ENCODE measurements at places on chromosomes 12 and 14. TPM values are rescaled to one million over a fixed set of nuclear protein-coding genes. Genes with fewer than 3 reads are reported as not detected.
A peak's percentile ranks its signal among the peaks of the same experiment; 100 is the strongest.

DNA sequence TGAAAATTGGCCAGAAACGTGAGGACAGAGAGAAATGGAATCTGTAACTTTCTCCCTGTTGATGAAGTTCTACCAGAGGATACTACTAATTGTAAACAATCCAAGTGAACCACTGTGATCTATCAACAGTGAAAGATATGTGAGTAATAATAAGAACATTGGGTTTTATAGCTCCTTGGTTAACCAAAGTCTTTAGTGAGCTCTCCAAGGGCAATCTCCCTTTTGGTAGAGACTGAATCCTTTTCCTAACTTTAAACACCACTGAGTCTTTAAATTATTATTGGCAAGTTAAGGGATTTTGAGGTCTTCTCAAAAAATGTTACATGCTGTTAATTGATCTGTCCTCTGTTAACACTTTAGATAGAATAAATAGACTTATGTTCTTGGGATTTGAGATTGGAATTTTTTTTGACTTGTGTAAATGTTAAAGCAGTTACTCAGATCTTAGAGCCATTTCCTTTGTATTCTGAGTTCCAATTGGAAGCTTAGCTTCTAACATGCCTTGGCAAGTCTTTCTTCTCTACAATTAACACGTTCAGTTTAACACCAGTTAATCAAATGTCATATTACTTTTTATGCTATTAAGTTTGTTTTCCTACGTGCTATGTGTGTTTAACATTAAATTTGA, 338.2 kb upstream of the DDHD1 start:
- H3K4me3 ChIP-seq: no peak overlapping the region
- no peaks in the 10 kb centered on the region for H3K4me1 ChIP-seq
- peak; percentile 46 for DNase-seq

DNA sequence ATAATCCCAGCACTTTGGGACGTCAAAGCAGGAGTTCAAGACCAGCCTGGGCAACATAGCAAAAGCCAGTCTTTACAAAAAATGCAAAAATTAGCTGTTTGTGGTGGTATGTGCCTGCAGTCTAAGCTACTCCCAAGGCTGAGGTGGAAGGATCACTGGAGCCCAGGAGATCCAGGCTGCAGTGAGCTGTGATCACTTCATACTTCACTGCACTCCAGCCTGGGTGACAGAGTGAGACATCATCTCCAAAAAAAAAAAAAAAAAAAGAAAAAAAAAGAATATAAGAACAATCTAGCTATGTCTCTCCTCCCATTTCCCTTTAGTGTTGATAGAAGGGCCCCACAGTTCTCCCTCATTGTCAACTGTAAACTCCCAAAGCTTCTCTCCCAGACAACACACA, 3.5 kb upstream of the BCAT1 start:
- peaks cover 3% of the 10 kb centered on the region for H3K4me1 ChIP-seq
- DNase-seq: no peak
- H3K27ac ChIP-seq: no peak overlapping the region
- H3K4me3 ChIP-seq: no peak overlapping the region
- no peaks in the 10 kb centered on the region for H3K27me3 ChIP-seq
- no peaks in the 10 kb centered on the region for H3K36me3 ChIP-seq

SERPINA12 gene
- not detected for total RNA-seq

GRCh38 chr12:56955631-56956256, 1.7 kb downstream of the RDH16 start:
- no peaks in the 10 kb centered on the region for H3K36me3 ChIP-seq
- H3K27ac ChIP-seq: no peak overlapping the region

C1QL4 gene
- 0.17 TPM for total RNA-seq

SLC35E3 gene
- 3.6 TPM for total RNA-seq

GRCh38 chr14:100409651-100410050, 86.5 kb downstream of the SLC25A47 start:
- no peak overlapping the region for H3K4me3 ChIP-seq
- no peaks in the 10 kb centered on the region for H3K4me1 ChIP-seq

- no peaks in the 10 kb centered on the region for H3K27me3 ChIP-seq
- no peak overlapping the region for H3K4me3 ChIP-seq
- no peaks in the 10 kb centered on the region for H3K36me3 ChIP-seq
- DNase-seq: no peak
- no peak overlapping the region for H3K27ac ChIP-seq
Observed at GRCh38 chr12:98149270-98149669, 366.1 kb upstream of the TMPO start.

DNA sequence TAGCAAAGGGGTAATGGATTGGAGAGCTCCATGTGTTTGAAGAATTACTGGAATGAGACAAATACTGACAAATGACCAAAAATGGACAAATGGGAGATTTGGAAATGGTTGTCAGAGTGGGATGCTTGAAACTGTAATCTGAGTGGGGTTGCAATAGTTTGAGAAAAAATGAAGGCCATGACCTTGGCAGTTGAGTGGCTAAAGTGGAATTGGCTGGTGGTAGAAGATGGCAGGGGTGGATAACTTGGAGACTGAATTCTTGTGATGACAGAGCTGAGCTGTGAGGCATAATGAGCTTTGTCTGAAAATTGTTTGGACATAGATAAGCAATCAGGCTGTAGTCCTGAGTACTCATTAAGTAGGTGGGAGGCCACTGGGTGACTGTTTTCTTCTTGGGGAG, 222.5 kb upstream of the PRICKLE1 start:
- no peaks in the 10 kb centered on the region for H3K4me1 ChIP-seq
- H3K27ac ChIP-seq: no peak overlapping the region
- H3K4me3 ChIP-seq: no peak overlapping the region
- no peaks in the 10 kb centered on the region for H3K27me3 ChIP-seq
- no peaks in the 10 kb centered on the region for H3K36me3 ChIP-seq
- peak; percentile 76 for DNase-seq

GRCh38 chr12:42921741-42922504, 332.4 kb upstream of the PRICKLE1 start:
- DNase-seq: peak; percentile 38
- no peak overlapping the region for H3K27ac ChIP-seq
- H3K36me3 ChIP-seq: no peaks in the 10 kb centered on the region
- no peak overlapping the region for H3K4me3 ChIP-seq
- no peaks in the 10 kb centered on the region for H3K4me1 ChIP-seq
- H3K27me3 ChIP-seq: no peaks in the 10 kb centered on the region

GARIN6 gene
- not detected for total RNA-seq

EML5 gene
- 0.66 TPM for total RNA-seq

KRT85 gene
- total RNA-seq: not detected

DNA sequence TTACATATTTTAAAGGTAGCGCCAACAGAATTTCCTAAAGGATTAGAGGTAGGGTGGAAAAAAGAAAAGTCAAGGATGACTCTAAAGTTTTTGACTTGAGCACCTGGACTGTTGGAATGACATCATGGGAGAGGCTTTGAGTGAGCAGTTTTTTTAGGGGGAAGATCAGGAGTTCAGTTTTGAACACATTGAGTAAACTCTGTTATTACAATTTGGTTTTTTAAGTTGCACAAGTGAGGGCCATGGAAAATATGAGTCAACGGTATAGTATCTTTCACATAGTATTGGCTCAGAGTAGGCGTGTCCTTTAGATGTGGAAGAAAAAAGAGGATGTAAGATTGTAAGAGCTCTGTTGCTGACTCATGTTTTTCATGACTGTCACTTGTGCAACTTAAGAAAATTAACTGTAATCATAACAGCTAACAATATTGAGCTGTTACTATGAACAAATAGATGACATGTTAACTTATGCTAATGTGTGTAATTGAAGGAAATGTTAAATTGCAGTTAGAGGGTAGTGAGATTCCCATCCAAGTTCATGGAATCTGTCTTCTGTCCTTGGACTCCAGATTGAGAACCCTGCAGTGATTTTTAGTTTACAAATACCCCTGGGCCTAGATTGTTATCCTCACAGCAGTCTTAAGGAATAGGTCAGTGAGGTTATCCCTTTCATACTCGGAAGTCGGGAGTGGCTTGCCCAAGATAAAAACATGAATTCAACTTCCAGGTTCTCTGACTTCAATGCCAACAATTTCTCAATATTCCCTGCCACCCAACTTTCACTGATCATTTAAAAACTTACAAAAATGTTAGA, 48.2 kb upstream of the ATP2B1 start:
- peak; percentile 100 for DNase-seq
- peak overlapping the region; percentile 91 for H3K27ac ChIP-seq
- H3K36me3 ChIP-seq: no peaks in the 10 kb centered on the region
- peaks cover 17% of the 10 kb centered on the region for H3K4me1 ChIP-seq
- no peaks in the 10 kb centered on the region for H3K27me3 ChIP-seq

GRCh38 chr14:89607453-89607852, 190.4 kb upstream of the FOXN3 start:
- no peak for DNase-seq
- H3K27ac ChIP-seq: no peak overlapping the region
- H3K36me3 ChIP-seq: no peaks in the 10 kb centered on the region
- no peaks in the 10 kb centered on the region for H3K4me1 ChIP-seq
- no peaks in the 10 kb centered on the region for H3K27me3 ChIP-seq
- H3K4me3 ChIP-seq: no peak overlapping the region

- no peak overlapping the region for H3K4me3 ChIP-seq
- H3K27ac ChIP-seq: no peak overlapping the region
- H3K36me3 ChIP-seq: no peaks in the 10 kb centered on the region
- H3K4me1 ChIP-seq: no peaks in the 10 kb centered on the region
- DNase-seq: peak; percentile 40
Observed at GRCh38 chr12:96811083-96811482, 96.0 kb upstream of the NEDD1 start.

DNA sequence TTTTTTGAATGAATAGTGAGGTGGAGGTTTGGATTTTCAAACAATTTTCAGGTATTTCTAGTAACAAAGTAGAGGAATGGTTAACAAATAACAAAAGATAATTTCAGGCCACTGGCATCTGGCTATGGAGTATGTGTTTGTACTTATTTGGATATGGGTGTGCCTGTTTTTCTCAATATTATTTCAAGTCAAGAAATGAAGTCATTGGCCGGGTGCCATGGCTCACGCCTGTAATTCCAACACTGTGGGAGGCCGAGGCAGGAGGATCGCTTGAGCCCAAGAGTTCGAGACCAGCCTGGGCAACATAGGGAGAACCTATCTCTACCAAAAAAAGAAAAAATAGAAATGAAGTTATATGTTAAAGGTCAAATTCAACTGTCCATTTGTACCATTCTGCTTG, 13.9 kb downstream of the SLC35E3 start:
- DNase-seq: peak; percentile 8
- H3K36me3 ChIP-seq: peaks cover 1% of the 10 kb centered on the region
- no peaks in the 10 kb centered on the region for H3K27me3 ChIP-seq
- H3K4me3 ChIP-seq: no peak overlapping the region
- H3K4me1 ChIP-seq: no peaks in the 10 kb centered on the region
- no peak overlapping the region for H3K27ac ChIP-seq

- H3K4me1 ChIP-seq: no peaks in the 10 kb centered on the region
- no peaks in the 10 kb centered on the region for H3K27me3 ChIP-seq
- H3K27ac ChIP-seq: no peak overlapping the region
Observed at GRCh38 chr14:78091361-78091760, 78.8 kb upstream of the NRXN3 start.

DNA sequence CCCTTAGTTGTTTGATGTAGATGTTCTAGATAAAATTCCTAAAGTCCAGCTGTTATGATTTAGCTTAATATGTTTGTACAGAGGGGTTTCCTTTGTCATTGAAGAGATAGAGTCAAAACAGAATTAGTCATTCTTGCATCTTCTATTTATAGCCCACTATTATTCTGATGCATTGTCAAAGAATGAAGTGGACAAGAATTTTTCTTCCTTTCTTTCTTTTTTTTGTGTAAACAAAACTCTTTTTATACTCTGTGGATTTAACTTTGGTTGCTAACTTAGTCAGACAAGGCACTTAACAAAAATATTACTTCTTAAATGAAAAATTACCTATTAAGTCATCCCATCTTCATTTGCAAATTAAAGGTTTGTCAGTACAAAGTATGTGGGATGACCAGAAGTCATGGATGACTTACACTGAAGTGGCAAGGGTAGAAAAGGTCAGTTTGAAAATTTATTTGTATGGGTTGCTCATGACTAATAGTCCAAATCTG, 215.6 kb upstream of the DDHD1 start:
- peak; percentile 93 for DNase-seq
- no peaks in the 10 kb centered on the region for H3K27me3 ChIP-seq
- H3K4me3 ChIP-seq: no peak overlapping the region
- H3K4me1 ChIP-seq: peaks cover 20% of the 10 kb centered on the region

DNA sequence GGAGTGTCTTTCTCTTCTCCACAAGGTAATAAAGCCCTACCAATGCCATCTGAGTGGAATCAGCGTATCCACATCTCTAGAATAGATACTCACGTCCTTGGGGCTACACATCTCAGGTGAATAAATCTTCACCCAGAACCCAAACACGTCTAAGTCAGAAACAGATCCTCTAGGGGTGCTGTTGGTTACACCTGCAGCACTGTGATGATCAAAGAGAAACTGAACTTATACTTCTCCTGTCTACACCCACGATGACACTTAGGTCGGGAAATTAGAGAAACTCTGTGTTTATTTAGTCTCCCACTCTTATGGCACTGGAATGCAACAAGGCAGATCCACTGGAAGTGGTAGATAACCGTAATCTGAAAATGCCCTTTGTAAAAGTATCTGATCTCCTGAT, 46.2 kb downstream of the WIF1 start:
- no peak overlapping the region for H3K4me3 ChIP-seq
- no peaks in the 10 kb centered on the region for H3K36me3 ChIP-seq
- no peak overlapping the region for H3K27ac ChIP-seq

DNA sequence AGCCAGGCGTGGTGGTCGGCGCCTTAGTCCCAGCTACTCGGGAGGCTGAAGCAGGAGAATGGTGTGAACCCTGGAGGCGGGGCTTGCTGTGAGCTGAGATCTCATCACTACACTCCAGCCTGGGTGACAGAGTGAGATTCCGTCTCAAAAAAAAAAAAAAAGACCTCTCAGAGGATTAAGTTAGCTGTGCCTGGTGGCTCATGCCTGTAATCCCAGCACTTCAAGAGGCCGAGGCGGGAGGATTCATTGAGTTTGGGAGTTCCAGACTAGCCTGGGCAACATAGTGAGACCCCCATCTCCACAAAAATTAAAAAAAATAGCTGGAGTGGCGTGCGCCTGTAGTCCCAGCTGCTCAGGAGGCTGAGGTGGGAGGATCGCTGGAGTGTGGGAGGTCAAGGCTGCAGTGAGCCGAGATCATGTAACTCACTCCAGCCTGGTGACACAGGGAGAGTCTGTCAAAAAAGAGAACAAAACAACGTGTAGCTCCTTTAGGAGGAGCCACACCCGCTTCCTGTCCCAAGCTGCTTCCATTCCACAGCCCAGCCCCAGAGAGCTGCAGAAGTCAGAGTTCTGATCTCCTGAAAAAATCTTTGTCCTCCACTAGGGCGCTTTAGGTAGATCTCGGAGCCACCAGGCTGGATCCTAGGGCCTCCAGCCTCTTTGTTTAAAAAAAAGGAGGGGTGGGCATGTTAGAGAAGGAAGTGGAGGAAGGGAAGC, 11.5 kb upstream of the ULK1 start:
- H3K4me1 ChIP-seq: no peaks in the 10 kb centered on the region
- H3K4me3 ChIP-seq: no peak overlapping the region
- no peak overlapping the region for H3K27ac ChIP-seq
- peaks cover 8% of the 10 kb centered on the region for H3K27me3 ChIP-seq

PTPRQ gene
- total RNA-seq: 1.3 TPM

DNA sequence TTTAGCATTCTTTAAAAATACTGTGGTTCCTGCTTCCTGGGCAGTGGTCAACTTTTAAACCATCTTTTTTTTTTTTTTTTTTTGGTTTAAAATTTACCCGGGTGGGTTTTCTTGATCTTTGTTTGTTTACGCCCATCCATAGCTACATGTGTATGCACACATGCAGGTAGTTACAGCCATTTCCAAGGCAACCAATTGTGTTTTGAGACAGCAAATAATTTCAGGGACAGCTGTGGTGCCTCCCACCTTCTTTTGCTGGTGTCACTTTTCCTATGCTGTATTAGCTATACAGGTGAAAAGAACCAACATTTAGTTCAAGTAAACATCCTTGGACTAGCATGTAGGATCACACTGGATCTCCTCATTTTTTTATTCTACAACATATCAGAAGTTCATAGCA, 52.0 kb upstream of the PSMA6 start:
- no peaks in the 10 kb centered on the region for H3K36me3 ChIP-seq
- DNase-seq: no peak
- H3K4me1 ChIP-seq: no peaks in the 10 kb centered on the region
- H3K27me3 ChIP-seq: no peaks in the 10 kb centered on the region
- H3K27ac ChIP-seq: no peak overlapping the region
- no peak overlapping the region for H3K4me3 ChIP-seq

Measured in fibroblast of lung (primary cell).